ENCODE measurements at places on chromosomes 3 and 15.
A peak's percentile ranks its signal among the peaks of the same experiment; 100 is the strongest.

- DNase-seq = peak; percentile 9
Observed at GRCh38 chr3:117281371-117281770, 571.8 kb downstream of the TUSC7 start.

DNA sequence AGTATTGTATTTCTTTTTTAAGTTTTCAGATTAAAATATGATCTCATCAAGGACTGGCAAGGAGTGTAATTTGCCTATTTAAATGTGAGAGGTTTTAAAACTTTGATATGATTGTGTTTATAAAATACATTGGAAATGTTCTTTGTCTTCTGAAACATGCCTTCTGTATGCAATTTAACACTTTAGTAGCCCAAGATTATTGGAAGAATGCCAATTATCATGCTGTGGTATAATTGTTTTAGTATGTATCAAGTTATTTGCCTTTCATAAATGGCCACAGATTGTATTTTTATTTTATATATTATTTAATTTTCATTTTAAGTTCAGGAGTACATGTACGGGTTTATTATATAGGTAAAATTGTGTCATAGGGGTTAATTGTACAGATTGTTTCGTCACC, 31.7 kb downstream of the ECT2 start:
- no peak for DNase-seq

- DNase-seq = no peak
Observed at GRCh38 chr3:154180836-154181691, 59.9 kb downstream of the ARHGEF26 start.

- DNase-seq = no peak
Observed at GRCh38 chr3:179476215-179476614, 24.9 kb upstream of the GNB4 start.

DNA sequence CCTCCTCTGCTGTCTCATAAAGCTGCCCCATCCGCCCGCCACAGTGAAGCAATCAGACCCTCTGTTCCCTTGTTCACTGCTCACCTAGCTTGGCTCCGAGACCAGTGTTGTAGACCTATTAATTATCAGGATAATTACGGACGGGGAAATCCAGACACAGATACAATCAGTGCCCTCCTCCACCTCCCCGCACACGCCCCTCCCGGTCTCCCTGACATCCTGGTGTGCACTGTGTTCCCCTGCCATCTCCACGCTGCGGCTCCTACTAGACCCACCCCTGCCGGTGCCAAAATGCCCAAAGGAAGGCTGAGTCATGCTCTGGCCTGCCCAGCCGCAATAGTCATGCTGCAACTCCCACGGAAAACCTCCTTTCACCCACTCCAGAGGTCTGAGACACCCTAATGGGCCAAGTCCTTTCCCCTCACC, 277.3 kb upstream of the TLE3 start:
- peak; percentile 28 for DNase-seq

DNA sequence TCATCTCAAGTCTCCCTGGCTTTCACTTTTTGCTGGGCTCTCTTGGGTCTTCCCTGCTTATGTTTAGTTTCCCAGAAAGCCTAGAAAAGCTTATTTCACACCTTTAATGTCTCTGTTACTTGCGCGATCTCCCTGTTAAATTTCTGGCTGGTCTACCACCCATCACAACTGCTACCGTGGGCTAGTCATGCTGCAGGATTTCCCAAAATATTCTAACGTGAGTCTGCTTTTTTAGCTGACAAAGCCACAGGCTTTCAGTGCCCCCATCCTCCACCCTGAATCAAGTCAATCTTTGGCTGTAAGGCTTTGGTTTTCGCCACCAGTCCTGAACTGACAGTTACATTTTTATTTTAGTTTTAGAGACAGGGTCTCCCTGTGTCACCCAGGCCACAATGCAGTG, 74.1 kb downstream of the SUMF1 start:
- no peak for DNase-seq

- no peak for DNase-seq
Observed at GRCh38 chr3:171123915-171124314, 97.4 kb upstream of the SLC2A2 start.

- DNase-seq = no peak
Observed at GRCh38 chr3:17013050-17013449, 128.3 kb downstream of the PLCL2 start.

DNA sequence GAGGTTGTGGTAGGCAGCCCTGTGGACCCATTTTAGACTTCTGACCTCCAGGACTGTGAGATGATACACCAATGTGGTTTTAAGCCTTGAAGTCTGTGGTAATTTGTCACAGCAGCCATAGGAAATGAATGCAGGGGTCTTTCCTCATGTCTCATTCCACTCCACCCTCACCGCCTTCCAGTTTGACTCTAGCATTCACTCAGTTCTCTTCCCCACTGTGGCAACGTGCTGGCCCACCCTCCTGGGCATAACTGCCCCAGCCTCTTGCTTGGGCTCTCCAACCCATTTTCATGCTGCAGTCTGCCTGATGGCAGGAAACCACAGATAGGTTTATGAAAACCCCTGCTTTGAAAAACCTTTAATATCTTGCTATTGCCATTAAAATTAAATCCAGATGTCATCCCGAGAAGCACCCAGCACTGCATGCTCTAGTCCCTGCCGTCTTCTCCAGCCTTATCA, 7.3 kb upstream of the TRNT1 start:
- no peak for DNase-seq

GRCh38 chr3:66179793-66180192, 41.0 kb upstream of the SLC25A26 start:
- DNase-seq = peak; percentile 47

DNA sequence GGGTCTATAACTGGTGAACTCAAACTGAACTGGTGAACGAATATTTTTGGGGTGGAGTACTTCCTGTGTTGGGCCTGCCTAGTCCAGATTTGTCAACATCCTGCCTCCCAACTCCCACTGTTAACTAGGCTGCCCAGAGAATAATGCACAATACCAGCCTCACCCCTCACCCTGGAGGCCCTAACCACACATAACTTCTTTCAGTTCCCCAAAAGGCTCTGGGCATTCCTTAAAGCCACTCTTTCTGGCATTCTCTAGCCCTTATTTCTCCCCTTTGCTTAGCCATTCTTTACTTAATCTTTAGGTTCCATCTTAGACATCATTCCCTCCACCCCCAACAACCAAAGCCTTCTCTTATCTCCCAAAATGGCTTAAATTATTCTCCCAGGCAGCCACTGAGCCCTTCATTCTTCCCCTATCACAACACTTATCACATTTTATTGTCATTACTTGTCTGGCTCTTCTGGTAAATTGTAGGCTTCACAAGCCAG, 9.1 kb upstream of the SEC11A start:
- no peak for DNase-seq

DNA sequence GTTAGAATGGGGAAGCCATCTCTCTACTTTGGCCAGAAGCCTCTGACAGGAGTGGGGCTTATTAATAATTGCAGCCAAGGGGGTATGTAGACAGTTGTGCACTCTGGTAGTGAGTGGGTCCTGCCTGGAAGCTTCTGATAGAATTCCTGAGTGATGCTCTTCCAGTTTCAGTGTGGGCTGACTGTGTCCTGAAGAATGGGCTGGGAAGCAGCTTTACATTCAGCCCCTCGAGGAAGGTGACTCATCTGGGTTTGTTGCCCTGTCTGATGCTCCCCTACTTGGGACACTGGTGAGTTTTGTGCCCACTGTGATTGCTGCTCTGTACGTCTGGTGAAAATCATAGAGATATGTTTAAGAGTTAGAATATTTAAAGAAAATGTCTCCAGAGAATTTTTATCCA, 444.7 kb upstream of the RBMS3 start:
- no peak for DNase-seq

- no peak for DNase-seq
Observed at GRCh38 chr15:75821786-75822345, 21.4 kb upstream of the UBE2Q2 start.

DNA sequence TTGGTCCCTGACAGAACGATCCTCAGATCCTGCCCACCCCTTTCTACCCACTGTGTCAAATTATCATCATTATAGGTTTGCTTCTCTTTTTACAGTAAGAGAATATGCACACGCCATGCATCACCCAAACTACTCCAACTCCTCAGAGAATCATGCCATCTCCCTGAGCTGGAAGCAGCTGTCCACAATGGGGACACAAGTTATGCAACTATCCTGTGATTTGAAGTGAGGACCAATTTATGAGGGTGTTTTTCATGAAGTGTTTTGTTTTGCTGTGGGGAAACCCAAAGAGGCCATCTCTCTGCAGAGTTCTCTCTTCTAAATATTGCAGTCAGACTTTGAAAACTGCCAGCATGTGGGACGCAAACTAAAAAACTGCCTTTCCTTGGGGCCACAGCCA, 35.8 kb upstream of the TNFSF10 start:
- DNase-seq = no peak

- DNase-seq = peak; percentile 82
Observed at GRCh38 chr15:95799286-95800200, 531.0 kb upstream of the NR2F2 start.

GRCh38 chr3:26369133-26369532, 253.4 kb upstream of the LRRC3B start:
- DNase-seq = no peak

- peak; percentile 20 for DNase-seq
Observed at GRCh38 chr3:44058022-44058867, 183.4 kb upstream of the TOPAZ1 start.
